ENCODE measurements at places on chromosomes 2 and 18.

GRCh38 chr18:77677536-77677935 is 427.9 kb downstream of the GALR1 start:
- DNase-seq: no peak

GRCh38 chr2:14994721-14995120 is 362.2 kb downstream of the LRATD1 start:
- DNase-seq: no peak

GRCh38 chr2:120945832-120946499 is 210.3 kb downstream of the GLI2 start:
- DNase-seq: no peak

DNA sequence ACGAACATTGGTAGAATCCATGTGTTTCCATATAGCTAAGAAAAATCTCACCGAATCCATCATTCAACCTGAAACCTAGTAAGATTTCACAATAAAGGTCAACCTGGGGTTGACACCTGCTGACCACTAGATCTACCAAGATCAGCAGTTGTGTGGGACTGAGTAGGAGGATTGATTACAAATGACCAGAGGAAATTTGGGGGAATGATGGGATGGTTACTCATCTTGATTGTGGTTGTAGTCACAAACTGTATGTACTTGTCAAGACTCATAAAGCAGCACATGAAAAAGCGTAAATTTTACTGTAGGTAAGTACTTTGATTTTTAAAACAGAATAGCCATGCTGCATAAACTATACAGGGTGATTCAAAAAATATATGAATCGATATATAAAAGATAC is 14.7 kb downstream of the DAPL1 start:
- DNase-seq: no peak

DNA sequence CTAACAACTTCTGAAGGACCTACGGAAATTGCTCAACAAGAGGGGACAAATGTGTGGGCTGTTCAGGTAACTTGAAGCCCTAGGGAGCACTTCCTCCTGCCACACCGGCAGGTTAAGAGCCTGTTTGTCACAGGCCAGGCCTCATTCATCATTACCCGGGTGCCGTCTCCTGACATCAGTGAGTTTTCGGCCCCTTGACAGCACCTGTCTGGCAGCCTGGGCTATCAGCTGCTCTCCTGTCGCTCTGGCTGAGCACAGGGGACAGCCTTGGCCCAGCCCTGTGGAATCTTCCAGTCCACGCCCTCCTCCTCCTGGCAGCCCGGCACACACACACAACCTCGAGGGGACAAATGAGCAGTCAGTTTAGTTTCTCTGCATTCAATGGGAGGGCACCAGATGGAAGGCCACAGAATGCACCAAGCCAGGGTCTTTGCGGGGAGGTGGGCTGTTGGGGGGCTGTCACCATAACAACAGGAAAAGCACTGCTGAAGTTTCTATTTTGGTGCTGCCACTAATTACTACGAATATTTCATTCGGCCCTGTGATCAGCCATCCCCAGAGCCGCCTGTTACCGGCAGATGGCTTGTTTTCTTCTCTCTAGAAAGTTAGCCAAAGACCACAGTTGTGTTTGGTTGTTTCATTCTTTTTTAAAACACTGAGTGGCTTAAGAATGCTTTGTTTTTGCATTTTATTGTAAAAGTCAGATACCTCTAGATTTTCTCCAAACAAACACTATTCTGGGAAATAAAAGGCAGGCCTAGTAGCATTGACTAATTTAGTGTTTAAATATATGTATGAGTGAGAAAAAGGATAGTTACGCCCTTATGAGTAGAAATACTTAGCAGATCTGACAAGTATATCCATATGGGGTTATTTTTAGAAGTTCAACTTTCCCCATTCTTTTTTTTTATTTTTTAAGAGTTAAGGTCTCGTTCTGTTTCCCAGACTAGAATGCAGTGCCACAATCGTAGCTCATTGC is 189.9 kb upstream of the NDUFV2 start:
- DNase-seq: no peak

- DNase-seq: no peak
These were observed 8.6 kb upstream of the ZNF24 start for GRCh38 chr18:35352778-35353177.

- no peak for DNase-seq
These were observed 123.9 kb upstream of the SLC1A4 start for GRCh38 chr2:64865073-64865830.

DNA sequence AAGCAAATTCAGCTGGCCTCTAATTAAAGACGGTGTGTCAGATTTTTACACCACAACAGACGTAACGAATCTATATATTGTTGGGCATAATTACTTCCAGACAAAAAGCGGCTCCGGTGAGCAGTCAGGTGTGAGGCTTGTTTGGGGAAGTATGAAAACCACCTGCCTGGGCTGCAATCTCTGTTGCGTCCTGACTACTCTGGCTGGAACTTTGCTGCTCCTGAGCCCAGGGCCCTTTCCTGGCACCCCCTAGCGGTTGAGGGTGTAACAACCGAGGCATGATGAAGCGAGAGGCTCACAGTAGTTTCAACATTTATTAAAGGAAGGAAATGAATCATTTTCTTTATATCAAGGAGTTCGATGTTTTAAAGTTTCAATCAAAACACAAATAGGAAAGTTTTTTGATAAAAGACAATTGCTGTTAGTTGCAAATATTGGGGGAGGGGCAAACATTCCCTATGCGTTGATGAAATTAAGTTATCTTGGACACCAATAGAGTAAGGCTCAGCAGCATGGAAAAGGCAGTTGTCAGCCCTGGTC is 10.6 kb upstream of the ITGB6 start:
- no peak for DNase-seq

GRCh38 chr18:26227051-26227670 is 916 bp downstream of the TAF4B start:
- no peak for DNase-seq

DNA sequence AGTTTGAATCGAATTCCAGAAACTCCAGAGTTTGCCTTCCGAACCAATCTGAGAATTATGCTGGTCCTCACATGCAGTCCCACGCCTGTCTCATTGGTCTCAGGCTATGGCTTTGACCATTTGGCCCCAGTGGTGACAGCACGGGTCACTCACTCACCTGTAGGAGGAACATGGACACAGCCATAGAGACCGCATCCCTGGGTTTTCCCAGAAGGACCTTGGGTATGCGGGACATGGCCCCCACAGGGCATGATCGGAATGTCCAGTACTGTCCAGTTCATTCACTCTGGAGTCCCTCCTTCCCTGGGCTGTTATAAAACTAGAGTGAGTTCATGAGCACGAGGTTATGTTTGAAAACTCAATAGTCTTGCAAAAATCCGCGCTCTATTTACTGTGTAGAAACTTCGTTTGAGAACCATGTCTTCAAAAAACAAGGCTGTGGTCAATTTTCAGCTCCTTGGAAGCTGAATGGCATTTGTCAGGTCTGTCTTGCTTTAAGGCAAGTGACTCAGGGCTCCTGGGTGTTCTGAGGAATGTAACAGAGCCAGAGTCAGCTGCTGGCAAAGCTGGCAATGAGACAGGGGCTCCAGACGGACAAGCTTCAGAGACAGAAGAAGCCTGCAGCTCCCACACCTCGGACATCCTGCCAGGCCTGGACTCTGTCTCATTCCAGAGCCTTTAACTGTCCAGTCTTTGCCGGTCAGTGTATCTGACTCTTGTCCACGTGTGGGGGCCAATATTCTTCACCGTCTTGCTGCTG is 86.7 kb upstream of the TMEM18 start:
- DNase-seq: no peak

DNA sequence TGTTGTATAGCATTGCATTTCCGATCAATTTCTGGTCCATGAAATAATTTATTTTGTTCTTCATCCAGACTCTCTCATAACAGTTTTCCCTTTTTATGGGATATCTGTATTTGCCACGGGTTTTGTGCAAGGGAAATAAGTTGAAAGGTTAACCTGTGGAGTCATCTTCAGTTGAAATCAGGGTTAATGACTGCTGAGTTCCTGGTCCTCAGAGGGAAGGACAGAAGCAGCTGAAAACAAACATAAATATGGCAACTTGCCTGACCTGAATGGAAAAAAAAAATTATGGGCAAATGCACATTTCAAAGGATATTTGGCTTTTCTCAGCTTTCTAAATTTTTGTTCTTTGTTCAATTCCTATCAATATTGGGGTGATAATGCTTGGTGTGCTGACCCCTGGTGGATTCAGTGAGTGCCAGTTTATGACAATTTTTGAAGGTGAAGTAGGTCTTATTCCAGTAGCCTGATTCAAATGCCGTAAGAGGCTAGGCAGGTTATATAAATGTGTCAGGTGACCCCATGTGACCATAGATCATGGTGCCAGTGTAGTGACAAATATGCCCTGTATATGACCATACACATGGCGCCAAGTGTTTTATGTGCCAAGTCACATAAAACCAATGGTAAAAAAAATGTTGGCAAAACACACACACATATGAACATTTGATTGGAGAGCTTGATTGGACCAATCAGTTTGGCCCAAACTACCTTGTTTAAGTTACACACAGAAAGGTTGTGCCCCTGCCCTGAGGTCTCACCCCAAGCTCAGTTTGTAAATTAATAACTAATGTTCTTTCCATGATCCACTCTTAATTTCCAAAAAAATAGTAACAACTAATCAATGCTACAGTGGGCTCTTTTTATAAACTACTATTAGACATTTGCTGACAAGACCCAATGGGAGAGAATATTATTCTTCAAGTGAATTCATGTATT is 47.6 kb upstream of the FAM124B start:
- no peak for DNase-seq

DNA sequence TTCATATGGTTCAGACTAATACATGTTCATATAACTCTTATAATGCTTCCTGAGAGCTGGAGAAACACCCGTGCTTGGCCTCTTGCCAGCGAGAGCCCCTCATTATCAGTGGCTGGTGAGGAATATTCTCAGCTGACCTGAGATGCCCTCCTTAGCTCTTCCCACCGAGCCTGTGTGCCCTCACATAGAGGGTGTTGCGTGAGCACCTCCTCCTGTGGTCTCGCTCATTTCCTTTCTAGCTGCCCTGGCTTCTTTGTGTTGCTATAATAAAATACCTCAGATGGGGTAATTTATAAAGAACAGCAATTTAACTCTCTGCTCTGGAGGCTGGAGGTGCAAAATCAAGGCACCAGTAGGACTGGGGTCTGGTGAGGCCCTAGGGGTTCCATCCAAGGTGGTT is 80.5 kb upstream of the ALKAL2 start:
- DNase-seq: no peak

GRCh38 chr2:168145011-168145410 is 102.4 kb downstream of the STK39 start:
- no peak for DNase-seq

DNA sequence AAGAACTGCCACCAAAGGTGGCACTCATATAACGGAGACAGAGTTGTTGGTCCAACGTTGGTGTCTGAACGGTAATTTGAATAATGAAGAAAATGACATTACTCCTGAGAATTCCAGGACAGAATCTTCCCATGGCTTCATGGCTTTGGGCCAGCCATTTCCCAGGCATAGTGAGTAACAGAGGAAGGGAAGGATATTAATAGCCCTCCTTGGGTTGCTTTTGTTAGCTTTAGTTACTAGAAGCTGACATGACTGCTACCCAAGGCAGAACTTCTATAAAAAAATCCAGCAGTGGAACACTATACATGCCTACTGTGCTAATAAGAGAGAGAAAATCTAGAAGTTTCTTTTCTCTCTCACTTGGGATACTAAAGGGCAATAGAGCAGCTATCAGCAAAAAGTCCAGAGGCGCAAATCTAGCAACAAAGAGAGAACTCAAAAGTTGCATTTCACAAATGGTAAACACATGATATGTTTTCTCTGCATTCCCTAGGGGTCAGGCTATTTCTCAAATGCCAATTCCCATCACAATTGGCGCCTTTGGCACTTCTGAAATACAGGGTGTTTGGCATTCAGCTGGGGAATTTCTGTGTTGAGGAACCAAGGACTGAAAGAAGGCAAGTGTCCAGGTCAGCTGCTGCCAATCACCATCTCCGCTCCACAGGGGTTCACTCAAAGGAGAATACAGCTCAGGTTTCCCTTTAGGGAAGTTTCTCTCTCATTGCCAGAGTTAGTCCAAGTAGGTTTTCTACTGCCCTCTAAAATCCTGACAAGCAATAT is 160.8 kb upstream of the KYNU start:
- no peak for DNase-seq

DNA sequence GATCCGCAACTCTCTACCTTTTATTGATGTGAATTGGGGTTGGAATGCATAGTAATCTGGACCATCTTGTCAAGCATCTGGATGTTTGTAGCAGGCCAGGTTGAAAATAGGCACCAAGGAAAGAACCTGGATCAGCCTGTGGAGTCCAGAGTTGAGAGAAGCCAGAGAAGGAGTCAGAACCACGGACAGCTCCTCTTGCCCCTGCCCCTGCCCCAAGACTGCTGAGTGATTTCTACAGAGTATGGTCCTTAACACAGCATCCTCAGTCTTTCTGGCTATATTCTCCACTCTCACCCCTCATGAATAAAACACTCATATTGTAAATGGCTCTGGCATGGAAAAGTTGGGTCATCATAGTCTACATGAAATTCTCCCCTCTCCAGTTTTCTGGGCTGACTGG is 154.6 kb downstream of the LOXHD1 start:
- DNase-seq: no peak

DNA sequence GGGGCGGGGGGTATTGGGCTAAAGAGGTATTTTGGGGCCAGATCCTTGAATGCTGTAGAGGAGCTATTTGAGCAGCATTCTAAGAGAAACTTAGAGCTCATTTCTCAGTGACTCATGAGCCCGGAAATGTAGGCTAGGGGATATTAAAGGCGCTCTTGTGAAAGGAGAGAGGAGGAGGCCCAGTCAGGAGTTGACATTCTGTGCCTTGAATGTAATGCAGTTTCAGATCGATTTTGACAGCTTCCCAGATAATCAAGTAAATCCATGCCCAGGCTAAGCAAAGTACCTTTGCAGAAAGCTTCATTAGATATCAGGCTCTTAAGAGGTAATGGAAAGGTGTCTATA is 1.5 kb downstream of the CAB39 start:
- DNase-seq: no peak

GRCh38 chr2:133871545-133872209 is 303.4 kb upstream of the NCKAP5 start:
- DNase-seq: no peak

GRCh38 chr2:231708773-231709635 is 679 bp downstream of the PTMA start:
- DNase-seq: no peak

- no peak for DNase-seq
These were observed 115.2 kb downstream of the RNF144A start for GRCh38 chr2:7032371-7032770.

DNA sequence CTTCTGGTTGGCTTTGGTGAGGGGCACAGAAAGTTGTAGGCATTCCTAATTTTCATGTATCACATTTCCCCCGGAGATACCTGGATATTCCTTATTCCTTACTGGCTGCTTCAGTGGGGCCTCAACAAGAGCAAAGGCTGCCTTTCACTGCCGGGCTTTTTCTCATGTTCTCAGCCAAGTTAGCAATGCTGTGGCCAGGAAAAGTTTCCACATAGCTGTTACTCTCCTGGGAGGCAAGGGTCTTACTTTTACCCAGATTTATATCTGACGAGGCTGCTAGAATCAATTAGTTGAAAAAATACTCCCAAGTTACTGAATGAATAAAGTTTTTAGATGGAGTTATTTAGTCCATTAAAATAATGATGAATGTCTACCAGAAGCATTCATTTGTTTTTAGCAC is 230.5 kb downstream of the ZNF407 start:
- DNase-seq: no peak

Data from NCI-H2029 treated with DMSO at 0.1 percent for 48 hours (cell line).